ENCODE measurements at places on chromosomes 2 and 18.
A peak's percentile ranks its signal among the peaks of the same experiment; 100 is the strongest.

GRCh38 chr2:235988271-235989015, 179.7 kb downstream of the GBX2 start:
- no peak for DNase-seq

- DNase-seq, result peak; percentile 59
These were observed 77.1 kb downstream of the SUMO1 start for GRCh38 chr2:202161151-202161835.

DNA sequence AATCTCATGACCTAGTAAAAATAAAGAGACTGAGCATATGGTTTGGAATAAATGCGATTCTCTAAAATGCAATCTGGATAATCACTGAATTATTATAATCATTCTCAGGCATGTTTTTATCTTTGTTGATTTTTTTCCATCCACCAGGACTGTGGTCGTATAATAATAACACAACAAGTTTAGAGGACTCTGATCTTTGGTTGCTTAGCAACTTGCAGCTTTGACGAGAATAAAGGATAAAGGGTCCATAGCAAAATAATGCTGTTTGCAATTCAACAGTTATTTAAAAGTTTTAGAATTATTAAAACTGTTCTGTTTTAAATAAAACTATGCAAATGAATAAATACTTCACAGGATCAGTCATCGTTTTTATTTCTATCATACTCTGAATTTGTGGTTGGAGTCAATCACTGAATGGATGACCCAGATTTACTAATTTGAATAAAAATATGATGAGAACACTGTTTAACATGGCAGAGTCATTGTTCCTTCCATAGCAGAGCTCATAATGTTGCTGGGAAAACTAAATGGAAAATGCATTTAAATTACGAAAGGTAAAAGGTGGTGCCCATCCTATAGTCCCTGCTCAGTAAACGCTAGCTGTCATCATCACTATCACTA, 29.3 kb downstream of the DNER start:
- DNase-seq, result no peak

- DNase-seq, result no peak
These were observed 205.4 kb downstream of the ZNF407 start for GRCh38 chr18:74803117-74803516.

DNA sequence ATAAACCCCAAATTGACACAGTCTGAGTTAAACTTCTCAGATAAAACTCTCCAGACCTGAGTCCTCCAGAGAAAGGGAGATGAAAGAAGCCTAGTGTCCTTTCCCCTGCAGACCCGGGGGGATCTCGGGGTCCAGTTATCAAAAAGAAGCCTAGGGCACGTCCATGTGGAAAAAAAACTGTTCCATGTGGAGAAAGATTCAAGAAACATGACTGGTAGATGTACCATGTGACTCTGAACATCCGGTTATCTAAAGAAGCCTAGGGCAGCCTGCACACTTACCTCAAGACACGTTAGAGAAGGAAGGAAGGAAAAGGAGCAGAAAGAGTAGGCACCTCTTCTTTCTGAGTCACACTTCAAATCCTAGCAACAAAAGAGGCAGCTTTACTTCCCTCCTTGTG, 421.0 kb downstream of the LRATD1 start:
- DNase-seq, result no peak

GRCh38 chr2:40184551-40184950, 267.3 kb downstream of the SLC8A1 start:
- no peak for DNase-seq

GRCh38 chr2:50431958-50432650, 599.8 kb downstream of the NRXN1 start:
- DNase-seq, result no peak

DNA sequence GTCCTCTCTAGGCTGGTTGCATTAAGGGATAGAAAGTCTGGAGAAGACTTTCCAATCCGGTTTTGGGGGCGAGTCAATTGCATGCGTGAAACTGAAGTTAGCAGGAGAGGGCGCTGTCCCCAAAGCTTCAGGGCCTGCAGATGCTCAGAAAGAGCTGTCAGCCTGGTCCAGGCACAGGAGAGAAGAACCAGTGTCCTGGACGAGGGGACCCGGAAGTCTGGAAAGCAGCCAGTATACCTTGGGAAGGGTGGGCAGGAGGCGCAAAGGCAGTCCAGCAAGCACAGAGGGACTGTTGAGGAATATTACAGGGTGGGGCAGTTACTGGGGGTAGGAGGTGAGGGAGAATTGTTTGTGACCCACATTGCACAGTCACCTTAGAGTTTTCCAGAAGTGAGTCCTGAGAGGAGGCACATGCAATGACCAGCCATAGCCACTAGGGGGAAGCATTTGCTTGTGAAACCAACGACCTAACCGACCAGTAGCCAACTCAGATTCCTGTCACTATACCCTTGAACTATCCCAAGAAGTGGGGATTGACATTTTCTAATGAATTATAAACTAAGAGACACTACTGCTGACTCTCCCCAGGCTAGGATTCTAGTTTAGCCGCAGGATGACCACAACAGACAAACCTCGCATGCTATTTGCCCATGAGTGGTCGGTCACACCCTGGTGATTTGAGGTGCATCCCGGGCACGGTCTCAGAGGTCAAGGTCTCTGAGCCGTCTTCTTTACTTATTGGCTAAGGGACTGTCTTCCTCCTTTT, 172.8 kb downstream of the RDH14 start:
- peak; percentile 77 for DNase-seq

GRCh38 chr18:13527730-13528129, 198.6 kb downstream of the FAM210A start:
- no peak for DNase-seq

DNA sequence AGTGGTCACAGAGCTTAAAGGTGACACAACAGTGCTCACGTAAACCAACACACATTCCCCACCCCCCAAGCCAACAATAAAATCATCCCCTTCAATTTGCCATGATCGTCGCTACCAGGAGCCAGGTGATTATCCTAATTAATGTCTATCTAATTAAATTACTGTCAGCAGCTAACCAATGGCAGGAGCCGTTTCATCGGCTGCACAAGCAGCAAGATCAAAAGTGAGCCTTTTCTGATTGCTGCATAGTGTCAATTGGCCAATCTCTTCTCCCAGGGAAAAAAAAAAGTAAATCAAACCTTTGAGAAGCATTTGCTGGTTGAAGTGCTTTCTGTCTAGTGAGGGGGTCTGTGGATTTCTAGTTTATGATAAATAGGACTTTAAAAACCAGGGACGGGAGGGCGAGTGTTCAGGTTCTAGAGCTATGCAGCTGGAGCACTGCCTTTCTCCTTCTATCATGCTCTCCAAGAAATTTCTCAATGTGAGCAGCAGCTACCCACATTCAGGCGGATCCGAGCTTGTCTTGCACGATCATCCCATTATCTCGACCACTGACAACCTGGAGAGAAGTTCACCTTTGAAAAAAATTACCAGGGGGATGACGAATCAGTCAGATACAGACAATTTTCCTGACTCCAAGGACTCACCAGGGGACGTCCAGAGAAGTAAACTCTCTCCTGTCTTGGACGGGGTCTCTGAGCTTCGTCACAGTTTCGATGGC, at the start of gene TBR1:
TSS of gene TBR1 (plus strand) at position 311 of the 721 bp plus-strand sequence. CDS start at position 425, 114 bp downstream.
- DNase-seq, result no peak

- no peak for DNase-seq
These were observed 1.1 kb upstream of the DUSP2 start for GRCh38 chr2:96146153-96146880.

DNA sequence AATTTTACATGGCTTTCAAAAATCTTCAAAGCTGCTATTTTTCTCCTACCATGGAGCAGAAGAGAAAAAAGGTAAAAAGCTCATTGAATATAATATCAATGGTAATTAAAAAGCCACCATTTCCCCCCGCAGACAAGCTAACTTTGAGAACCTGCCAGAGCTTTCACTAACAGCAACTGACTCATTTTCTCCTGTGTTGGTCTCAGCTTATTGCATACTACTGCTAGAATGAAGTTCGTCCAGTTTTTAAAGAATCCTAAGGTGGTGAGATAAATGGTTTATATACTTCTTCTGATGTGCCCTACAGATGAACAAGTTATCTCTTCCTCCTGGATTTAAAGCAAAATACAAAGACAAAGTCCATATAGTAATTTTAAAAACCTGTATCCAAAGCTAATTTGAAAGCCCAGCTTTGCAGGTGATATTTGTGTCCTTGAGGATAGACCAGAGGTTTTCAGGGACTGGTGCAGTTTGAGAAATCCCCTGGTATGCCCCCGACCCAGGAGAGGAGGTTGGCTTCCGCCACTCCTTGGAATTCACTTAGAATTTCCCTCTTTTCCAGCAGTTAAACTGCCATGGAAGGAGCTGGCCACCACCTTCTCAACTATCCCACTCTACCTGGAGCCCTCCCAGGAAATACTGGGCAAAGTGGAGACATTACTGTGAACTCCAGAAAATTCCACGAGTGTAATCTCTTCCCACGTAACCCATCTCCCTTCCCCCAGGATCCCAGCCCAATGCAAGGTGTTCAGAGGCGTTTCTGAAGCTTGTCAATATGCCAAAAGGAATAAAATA, 17.5 kb downstream of the YPEL5 start:
- DNase-seq, result peak; percentile 29

- peak; percentile 6 for DNase-seq
These were observed 14.8 kb downstream of the MBD2 start for GRCh38 chr18:54209471-54210180.

- DNase-seq, result peak; percentile 18
These were observed 146.1 kb upstream of the PID1 start for GRCh38 chr2:229417176-229417575.

DNA sequence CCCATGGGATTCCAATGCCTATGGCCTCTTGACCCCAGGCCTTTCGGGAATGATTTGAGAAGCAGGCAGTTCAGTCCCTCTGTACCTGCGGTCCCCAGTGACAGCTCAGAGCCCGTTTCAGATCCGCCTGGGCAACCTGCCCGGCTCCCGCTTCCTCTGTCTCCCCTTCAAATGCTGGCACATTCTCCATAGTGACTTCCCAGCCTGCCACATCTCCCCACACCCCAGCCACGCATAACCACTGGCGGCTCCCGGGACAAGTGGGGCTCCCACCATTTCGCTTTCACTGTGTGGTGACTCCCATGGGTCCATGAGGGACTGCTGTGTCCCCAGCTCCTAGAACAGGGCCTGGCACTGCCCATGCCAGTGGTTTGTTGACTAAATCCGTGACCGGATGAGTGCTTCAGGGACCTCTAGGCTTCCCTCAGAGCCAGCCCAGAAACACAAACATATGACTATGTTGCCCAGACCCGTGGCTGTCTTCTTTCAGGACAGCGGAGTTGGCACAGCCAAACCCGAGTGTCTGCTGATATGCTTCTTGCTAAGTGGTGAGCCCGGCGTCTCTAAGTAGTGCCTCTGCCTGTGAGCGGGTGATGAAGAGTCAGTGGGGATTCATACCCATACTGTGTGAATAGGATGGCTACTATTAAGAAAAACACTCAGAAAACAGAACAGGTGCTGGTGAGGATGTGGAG, 91.2 kb downstream of the GLI2 start:
- no peak for DNase-seq

DNA sequence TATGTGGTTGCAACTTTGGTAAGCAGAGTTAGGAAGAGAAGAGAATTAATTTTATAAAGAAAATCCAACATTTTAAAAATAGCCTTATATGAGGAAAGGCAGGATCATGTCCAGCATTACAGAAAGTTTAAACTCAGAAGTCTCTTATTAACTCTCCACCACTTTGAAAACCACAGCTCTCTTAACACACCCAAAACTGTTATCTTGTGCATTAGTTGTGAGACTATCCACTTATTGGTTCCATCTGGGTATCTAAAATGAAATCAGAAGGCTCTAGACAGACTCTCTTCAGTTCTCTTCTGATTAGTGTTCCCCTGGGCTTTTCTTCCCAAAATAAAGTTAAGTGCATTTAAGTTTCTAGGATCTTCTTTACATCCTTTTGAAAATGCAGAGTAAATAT, 251.5 kb downstream of the TXNL1 start:
- no peak for DNase-seq

DNA sequence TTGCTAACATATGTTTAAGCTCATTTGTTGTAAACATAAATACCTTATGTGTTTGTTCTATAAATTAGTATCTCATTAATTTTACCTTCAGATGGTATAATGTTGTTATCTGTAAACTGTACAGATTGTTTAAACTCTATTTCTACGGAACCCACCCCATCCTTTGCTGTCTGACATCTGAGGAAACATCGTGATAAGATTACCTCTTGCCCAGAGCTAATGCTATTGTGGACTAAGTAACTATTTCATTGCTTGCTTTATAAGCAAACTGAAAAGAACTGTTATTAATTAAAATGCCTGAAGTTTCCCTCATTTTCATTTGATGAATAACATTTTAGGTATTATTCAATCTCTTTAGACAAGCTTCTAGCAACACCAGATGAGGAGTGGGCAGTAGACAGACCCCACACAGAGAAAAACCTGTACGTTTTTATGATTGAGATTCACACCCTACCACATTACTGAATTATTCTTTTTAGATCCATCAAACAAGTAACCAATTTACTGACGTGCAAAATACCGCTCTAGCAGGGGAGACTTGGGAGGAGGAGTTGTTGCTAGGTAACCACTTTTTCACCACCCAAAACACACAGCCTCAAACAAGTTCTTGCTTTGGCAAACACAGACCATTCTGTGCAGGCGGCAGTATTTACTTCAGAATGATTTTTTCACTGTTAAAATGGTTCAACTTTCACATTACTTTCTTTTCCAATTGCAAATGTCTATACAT, 1.9 kb upstream of the SYT4 start:
- peak; percentile 0 for DNase-seq

DNA sequence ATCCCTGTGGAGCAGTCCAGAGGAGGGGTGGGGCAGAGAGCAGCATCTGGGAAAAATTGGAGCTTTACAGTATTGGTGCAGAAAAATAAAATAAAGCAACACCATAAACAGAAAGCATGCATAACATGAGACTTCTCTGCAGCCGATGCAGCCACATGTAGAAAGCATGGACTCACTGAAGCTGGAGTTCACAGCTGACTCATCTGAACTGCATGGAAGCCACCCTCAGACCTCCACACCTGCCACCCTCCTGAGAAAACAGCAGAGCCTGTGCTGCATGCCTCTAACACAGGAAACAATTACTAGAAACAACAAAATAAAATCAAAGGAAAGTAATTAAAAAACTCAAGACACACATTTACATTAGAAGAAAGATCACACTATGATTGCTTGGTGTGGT, 169.4 kb upstream of the ALKAL2 start:
- DNase-seq, result no peak

GRCh38 chr2:238287737-238288649, at the start of gene PER2:
PER2 (minus strand) TSS chr2:238288610; CDS start chr2:238277936, 10,674 bp downstream.
- DNase-seq, result peak; percentile 92

DNA sequence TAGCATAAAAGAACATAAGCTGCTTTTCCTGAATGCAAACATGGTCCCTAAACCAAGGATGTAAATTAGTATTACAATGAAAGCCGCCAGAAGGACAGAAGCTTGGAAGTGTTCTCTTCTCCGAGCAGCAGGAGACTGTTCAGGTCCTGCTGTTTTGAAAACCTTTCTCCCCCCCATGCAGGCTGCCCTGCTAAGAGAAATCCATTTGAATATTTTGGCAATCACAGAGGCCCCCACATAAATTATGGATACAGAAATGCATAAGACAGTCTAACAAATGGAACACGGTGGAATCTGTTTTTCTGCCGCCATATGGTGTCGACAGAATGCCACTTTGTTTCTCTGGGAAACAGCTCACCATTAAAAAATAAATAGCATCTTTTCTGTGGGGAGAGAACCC, 600.4 kb upstream of the KLHL29 start:
- DNase-seq, result no peak

- DNase-seq, result peak; percentile 91
These were observed 2.5 kb upstream of the SH3RF3 start for GRCh38 chr2:109126501-109126860.
